ENCODE measurements at places on chromosomes 11 and 22.

DNA sequence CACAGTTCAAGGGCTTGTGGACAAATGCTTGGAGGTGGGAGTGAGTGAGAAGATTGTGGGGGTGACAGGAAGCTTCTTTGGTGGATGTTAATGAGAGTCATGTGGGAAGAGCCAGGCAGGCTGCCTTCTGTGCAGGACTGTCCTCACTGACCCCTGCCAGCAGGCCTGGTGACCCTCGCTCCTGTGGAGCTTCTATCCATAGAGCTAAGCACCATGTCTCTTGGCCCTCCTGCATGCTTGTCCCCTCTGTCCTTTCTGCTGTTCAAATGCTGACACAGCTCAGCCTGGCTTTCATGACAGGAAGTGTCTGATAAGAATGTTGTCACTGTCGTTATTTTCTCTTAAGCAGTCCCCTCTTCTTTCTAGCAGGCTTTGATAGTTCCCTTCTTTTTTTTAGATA, 37.6 kb downstream of the NAT10 start:
- DNase-seq = no peak

DNA sequence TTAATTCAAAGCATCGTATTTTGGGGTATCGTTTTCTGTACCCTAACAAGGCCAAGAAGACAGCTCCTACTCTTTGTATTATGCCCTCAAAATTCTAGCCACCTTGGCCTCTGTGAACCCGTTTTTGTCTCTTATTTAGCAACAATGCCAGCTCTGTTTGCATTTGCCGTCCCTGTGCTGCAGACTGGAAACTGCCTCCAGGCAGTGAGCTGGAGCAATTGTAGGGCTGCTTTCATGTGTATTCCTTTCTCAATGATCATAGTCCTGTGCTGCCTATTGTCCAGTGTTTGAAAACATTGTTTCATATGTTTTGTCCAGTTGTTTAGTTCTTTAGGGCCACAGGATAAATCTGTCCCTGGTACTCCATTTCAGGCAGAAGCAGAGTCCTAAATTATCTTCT, 19.9 kb upstream of the BACE1-AS start:
- no peak for DNase-seq

DNA sequence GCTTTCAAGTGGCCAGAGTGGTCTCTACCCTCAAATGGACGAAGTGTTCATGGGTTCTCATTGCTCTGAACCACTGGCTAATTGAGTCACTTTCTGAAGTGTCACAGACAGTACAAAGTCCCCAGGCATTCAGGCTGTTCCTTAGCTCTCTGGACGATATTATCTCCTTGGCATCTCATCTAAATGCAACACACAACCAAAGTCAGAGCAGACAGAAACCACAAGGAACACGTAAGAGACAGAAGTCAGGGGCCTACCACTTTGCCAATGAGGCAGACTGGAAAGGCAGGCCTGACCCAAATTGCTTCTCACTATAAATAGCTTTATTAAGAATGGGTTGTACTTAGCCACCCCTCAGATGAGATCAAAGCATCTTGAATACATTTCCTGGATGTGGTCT, 29.0 kb upstream of the LDLRAD3 start:
- DNase-seq = no peak

- DNase-seq = no peak
Observed at GRCh38 chr11:64644647-64645275, 53.7 kb downstream of the SLC22A12 start.

GRCh38 chr11:34454308-34455032, 15.7 kb downstream of the CAT start:
- no peak for DNase-seq

- no peak for DNase-seq
Observed at GRCh38 chr11:32843544-32843943, 13.8 kb downstream of the PRRG4 start.

GRCh38 chr11:131118247-131118646, 202.0 kb upstream of the SNX19 start:
- DNase-seq = peak; percentile 19

- DNase-seq = no peak
Observed at GRCh38 chr22:48666620-48667019, 1161.1 kb downstream of the BRD1 start.

DNA sequence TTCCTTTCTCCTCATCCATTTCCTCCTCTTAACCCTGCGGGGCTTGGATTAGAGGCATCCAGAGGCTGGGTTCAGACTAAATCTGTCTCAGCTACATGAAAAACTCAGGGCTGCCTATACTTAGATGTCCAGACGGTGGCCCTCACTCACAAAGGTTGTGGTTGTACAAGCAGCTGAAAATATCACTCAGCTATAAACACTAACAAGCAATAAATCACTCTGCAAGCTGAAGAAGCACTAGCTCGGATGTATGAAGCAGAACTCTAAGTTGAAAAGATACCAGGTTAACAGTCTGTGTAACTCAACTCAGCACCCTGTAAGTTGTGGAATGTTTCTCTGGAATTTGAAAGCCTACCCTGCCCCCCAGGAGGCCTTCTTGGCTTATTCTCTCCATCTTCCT, 82.9 kb downstream of the EXT2 start:
- DNase-seq = peak; percentile 83

DNA sequence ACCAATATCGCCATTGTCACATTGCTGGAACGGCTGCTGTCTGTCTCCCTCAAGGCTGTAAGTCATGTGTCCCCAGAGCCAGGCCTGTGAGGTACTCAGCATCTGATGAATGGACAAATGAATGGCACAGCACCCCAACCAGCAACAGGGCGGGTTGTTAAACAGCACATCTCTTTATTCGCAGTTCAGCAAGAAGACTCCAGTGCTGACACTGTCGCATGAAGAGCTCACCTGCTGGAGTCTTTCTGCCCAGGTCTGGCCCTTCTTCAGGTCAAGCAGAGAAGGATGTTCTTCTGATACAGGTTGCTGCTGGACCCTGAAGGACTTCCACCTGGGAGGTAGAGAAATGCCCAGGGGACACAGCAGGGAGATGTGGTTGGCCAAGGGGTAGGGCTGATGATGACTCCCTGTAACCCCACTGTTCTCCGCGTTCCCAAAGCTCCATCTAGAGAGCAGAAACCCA, 4.8 kb downstream of the SPATA19 start:
- no peak for DNase-seq

DNA sequence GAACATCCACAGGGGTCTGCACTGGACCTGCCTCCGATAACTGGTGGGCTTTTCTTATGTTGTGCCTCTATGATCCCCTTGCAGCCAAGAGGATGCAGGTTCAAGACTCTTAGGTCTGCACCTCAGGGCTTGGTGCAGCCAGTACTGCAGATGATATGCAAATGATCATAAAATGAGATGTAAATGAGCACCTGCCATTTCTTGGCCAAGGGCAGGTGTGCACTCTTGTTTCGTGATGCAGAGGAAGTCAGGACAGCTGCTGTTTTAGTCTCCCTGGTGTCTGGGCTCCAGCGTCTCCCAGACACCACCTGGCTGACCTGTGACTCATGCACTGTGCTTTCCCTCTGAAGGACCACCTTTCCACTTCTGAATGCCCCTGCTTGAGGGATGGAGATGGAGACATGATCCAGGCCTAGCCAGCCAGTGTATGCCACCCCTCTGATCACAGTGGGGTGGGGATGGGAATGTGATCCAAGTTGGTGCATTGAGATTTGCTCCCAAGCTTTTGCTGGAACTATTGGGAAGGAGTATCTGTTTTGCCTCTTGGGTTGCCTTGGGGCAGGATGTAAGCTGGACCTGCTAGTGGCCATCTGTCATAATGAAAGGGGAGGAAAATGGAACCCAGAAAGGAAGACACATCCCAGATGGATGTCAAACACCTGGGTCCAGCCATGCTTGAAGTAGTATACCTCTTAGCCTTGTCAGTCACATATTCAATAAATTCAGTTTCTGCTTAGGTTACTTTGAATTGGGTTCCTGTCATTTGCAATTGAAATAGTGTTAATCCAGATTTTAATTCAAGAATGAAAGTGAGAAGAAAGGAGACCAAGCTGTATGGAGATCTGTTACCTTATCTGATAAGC, 3.3 kb upstream of the KCNJ11 start:
- DNase-seq = no peak

GRCh38 chr11:65928667-65929066, 9.4 kb downstream of the DRAP1 start:
- DNase-seq = no peak

GRCh38 chr22:17257121-17258001, 38.1 kb upstream of the ADA2 start:
- no peak for DNase-seq

GRCh38 chr11:121652971-121653370, 200.2 kb upstream of the SORL1-AS1 start:
- peak; percentile 35 for DNase-seq

DNA sequence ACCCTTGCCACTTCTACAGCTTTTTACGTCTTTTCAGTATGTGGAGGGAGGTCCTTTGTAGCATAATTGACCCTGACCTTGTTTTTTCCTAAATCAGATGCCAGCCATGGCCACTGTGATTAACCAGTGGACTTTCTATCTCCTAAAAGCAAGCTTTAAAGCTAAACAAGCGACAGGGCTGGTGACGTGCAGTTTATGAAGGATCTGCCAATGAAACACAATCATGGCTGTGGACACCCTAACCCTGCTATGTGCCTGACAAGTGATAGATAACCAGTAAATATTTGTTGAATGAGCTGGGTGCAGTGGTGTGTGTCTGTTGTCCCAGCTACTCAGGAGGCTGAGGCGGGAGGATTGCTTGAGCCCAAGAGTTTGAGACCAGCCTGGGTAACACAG, 64.2 kb downstream of the LIF start:
- DNase-seq = no peak

GRCh38 chr11:12266943-12267342, 110.4 kb upstream of the PARVA start:
- DNase-seq = no peak

DNA sequence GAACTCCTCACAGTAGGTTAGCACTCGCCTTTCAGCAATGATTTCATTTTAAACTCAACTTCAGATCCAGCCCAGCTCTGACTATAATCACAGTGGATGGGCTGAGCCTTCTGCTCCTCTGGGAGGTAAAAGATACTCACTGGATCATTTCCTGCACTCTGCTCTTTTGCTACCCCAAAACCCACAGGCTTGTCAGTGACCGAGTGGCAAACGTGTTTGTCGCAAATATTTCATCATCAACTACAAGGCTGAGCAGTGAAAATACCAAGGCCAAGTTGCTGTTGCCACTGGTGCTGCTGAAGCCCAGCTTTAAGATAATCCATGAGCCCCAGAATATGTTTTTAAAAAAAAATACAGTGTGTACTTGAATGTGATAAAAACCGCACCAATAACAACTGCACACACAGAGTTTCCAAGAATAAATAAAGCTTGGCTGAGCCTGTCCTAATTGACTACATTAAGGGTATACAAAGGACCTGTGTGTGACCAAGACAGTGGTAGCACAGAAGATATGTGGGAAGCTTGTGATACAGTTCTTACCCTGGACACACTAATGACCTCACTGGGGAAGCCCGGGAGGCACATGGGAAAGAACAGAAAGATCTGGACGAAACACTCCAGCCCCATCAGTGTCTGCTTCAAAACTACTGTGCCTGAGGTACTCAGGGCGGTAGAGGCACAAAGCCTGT, 41.3 kb downstream of the ABTB2 start:
- DNase-seq = peak; percentile 25

DNA sequence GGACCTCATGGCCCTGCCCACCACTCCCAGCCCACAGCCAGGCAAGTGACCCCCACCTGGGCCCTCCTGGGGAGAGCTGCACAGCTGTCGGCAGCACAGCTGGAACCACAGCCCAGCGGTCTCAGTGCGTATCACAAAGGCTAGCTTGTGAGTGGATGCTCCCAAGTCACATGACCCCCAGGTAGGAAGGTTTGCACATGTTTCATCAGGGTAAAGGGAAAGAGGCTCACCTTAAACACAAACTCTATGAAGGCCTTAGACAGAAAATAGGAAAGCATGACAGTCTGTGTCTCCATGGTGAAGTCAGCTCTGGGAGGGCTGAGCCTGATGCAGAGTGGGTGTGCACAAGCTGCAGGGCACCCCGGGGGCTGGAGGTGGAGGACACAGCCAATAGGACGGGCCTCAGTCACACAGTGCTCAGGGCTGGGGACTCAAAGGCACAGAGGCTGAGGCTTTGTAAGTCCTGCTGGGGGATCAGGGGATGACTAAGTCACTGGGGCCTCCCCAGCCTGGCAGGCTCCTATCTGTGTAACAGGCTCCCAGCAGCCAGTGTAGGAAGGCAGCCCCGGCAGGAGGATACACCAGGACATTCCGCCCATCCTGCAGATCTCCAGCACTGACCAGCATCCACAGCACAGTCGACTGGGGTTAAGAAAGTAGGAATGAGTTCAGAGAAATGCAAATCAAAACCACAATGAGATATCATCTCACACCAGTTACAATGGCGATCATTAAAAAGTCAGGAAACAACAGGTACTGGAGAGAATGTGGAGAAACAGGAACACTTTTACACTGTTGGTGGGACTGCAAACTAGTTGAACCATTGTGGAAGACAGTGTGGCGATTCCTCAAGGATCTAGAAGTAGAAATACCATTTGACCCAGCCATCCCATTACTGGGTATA, 22.0 kb downstream of the CELSR1 start:
- DNase-seq = peak; percentile 53

- DNase-seq = no peak
Observed at GRCh38 chr22:30302810-30303138, 13.5 kb upstream of the CASTOR1 start.

- no peak for DNase-seq
Observed at GRCh38 chr22:47739291-47740015, 977.0 kb downstream of the TBC1D22A start.

DNA sequence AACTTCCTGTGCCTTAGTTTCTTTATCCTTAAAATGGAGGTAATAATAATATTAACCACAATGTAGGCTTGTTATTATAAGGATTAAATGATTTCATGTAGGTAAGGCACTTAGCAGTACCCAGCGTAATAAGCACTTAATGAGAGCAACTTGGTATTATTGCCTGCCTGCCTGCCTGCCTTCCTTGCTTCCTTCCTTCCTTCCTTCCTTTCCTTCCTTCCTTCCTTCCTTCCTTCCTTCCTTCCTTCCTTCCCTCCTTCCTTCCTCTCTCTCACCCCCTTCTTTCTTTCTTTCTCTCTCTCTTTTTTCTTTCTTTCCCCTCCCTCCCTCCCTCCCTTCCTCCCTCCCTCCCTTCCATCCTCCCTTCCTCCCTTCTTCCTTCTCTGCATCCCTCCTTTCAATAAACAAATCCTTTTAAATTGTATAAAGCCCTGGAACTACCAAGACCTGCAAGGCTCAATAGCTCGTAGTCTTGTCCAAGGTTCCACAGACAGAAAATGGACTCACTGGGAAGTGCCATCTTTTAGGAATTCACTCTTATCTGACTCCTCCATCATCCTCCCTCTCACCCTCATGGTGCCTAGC, 20.7 kb upstream of the TIMP3 start:
- DNase-seq = no peak

- peak; percentile 62 for DNase-seq
Observed at GRCh38 chr11:46489656-46490560, 98.3 kb upstream of the CHRM4 start.

GRCh38 chr11:1129611-1130160, 28.1 kb upstream of the MUC5AC start:
- no peak for DNase-seq

Data from EH (cell line).